Activated B cell treated with CpG ODN at 0.5 μM for 24 hours (primary cell): ENCODE measurements at places on chromosomes 3 and 15.

GRCh38 chr3:32423534-32423933 lies 31.9 kb downstream of the CMTM7 start:
- DNase-seq = no peak

GRCh38 chr15:30008156-30008555 lies 74.6 kb upstream of the GOLGA8J start:
- DNase-seq = no peak

GRCh38 chr3:168684519-168684918 lies 588.8 kb upstream of the GOLIM4 start:
- no peak for DNase-seq

DNA sequence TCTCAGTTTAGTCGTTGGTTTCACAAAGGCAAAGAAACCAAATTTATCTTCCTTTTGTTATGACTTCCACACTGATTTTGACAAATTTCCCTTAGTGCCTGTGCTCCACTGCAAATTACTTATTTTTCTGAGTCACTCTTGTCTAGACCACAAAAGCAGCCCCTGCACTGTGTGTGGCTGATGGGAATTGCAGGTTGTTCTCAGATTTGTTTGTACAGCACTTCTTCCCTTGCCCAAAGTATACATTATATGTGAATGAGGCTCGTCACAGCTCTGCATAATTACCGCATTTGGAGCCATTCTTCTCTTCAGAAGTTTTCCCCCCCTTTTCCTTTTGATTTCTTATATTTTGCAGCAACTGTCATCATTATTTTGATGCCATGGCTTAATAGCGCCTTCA lies 354.2 kb upstream of the IL12A start:
- no peak for DNase-seq

DNA sequence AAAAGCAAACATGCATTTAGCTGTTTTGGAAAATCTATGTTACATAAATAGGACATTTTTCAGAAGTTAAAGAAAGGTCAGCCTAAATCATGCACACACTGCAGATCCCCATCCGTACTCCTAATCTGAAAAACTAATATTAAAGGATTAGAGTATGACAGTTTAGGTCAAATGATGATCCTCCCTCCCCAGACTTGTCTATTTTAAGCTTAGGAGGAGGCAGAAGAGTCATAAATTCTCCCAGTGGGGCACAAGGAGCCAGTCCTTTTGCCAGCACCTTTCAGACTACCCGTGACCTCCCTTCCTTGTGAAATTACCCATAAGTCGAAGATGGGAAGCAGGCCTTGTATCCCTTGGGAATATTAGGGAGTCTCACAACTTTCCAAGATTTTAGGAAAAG lies 78.0 kb downstream of the TGFBR2 start:
- DNase-seq = no peak

DNA sequence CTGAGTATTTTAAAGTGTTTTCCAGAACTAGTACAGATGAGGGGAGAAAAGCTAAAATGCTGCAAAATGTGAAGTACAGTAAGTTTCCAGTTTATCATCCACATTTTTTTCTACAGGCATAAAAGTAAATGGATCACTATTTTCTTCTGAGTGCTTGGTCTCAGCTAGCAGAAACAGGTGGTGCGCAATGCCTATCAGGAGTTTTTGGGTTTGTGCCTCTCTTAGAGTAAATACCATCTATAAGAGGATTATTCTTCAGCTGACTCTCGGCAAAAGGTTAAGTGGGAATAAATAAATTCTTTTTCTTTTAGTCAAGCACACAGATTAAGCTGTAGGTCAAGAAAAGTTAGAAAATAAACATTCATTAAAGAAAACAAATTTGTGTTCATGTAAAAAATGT lies 1027.7 kb downstream of the PLOD2 start:
- DNase-seq = no peak
